ENCODE measurements at places on chromosomes 6 and 20.

DNA sequence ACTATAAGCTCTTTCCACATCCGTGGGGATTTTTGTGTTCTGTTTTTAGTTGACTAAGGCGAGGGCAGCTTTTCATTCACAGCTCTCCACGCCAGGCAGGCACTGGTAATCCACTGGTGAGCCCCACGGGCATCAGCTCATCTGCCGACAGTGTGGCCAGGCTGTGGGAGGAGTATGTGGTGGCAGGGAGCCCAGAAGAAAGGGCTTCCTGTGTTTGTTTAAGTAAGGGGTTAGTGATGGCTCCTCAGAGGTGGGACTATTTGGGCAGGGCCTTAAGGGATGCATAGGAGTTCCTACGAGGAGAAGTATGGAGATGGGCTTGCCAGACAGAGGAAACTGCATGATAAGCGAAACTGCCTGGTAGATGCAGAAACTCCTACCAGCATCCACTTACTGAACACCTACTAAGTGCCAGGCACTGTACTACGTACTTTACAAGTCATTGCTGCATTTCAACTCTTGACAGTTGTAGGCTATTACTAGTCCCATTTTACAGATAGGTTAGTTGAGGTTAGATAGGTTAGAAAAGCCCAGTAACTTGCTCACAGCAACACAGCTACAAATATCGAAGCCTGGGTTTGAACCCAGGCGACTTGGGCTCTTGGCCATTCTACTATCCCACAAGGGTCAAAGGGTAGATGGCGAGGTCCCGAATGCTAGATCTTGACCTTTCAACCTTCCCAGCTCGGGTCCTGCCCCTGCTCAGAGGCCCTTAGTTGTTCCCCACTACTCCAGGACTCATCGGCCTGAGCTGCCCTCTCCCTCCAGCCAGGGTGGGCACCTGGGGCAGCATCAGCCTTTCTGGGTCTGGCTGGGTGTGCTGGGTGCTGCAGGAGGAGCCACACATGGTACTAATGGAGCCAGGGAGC is 55.1 kb downstream of the CEBPB start:
- DNase-seq: no peak

DNA sequence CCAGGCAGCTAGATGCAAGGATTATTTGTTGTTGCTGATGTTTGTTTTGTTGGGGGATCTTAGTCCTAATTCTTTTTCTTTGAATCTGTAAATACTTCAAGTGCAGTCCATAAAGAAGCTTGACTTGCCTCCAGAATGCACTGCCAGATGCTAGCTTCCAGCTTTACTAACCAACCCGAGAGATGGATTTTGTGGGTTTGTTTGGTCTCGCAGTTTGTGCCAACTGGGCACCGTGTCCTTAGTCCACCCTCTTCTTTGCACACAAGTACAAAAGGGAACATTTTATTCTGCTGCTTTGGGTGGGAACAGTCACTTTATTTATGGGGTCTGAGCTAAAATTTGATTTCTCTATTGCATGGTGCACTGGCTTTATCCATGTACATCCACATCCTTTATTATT is 212.0 kb downstream of the PLCB1 start:
- no peak for DNase-seq

DNA sequence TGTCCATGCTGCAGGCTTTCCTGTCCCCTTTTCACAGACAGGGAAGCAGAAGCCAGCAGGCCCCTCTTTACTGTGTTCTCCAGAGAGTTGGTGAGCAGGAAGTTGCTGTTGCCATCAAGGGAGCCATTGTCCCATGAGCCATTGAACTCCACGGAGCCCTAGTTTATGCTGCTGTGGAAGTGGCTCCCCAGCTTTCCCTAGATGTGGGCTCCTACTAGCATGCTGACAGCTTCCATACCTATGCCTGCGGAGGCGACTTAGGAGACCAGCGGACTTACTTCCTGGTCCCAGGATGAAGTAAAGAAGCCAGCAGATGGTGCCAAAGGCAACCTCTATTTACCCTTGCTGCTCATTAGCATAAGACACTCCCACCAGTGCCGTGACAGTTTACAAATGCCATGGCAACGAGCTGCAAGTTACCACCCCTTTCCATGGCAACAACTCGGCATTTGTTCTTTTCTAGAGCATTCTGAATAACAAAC is 30.8 kb upstream of the FKBP1A start:
- DNase-seq: peak; percentile 33

- DNase-seq: no peak
Observed at GRCh38 chr6:158825951-158826306, 6.8 kb upstream of the EZR start.

DNA sequence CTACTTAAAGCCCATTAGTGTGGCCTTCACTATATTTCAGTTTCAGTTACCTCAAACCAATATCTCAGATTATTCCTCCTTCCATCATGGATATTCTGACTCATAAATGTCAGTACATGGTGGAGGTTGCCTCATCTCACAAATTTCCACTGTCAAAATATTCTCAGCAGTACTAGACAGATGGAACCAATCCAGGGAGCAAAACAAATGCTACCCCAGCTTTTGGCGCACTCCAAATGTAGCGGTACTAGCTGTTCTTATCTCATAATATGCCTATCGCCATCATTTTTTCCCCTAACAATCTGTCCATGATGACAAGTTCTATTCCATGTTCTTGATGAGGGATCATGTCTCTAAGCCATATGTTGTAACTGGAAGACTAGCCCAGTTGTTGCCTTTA is 1026.1 kb downstream of the KIF16B start:
- peak; percentile 76 for DNase-seq

GRCh38 chr6:44045672-44046015 is 81.6 kb downstream of the MRPL14 start:
- DNase-seq: no peak

DNA sequence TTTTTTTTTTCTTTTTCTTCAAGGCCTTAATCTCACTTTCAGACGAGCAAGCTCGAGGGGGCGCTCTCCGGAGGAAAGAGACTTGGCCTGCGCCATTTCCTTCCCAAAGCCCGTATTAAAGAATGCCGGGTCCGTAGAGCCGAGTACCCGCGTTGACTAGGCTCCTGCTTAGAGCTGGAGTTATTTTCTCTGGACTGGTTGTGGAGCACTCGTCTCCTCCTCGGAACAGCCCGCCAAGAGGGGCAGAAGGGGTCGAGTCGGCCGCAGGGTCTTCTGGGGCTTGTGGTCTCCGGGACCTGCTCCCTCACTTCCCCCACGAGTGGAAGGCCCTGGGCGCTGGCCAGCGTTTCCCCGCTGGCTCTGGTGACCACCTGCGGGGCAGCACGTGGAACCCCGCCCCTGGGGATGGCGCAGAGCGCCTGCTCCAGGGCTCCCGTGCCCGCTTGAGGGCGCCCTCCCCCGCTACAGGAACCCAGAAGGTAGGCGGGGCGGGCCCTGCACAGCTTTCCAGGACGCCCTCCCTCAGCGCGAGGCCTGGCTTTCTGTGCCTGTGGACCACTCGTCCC is 2.7 kb upstream of the MEI4 start:
- peak; percentile 57 for DNase-seq

DNA sequence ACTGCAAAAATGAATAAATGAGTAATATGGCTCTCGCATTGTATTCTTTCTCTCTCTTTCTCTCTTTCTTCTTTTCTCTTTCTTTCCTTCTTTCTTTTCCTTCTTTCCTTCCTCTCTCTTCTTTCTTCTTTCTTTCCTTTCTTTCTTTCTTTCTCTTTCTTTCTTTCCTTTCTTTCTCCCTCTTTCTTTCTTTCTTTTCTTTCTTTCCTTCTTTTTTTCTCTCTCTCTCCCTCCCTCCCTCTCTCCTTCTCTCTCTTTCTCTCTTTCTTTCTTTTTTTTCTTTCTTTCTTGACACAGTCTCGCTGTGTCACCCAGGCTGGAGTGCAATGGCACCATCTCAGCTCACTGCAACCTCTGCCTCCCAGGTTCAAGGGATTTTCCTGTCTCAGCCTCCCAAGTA is 20.3 kb upstream of the ELOVL5 start:
- DNase-seq: no peak

DNA sequence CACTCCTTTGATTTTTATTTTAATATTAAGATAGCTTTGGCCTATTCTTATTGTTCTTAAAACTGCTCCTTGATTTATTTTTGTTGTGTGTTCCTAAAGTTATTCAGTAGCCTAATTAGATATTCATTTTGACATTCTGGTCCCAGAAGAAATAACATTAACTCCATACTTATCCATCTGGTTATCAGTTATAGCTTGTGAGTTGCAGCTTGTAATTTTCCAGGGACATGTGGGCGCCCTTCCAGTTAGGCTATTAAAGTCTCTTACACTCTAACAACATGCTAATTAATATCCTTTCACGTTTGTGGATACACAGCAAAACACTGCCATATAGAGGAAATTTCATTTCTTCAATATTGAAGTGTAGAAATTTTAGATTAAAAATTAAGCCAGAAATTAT is 987.5 kb downstream of the HACE1 start:
- DNase-seq: no peak

- peak; percentile 35 for DNase-seq
Observed at GRCh38 chr6:36642913-36643817, 35.3 kb upstream of the CDKN1A start.

DNA sequence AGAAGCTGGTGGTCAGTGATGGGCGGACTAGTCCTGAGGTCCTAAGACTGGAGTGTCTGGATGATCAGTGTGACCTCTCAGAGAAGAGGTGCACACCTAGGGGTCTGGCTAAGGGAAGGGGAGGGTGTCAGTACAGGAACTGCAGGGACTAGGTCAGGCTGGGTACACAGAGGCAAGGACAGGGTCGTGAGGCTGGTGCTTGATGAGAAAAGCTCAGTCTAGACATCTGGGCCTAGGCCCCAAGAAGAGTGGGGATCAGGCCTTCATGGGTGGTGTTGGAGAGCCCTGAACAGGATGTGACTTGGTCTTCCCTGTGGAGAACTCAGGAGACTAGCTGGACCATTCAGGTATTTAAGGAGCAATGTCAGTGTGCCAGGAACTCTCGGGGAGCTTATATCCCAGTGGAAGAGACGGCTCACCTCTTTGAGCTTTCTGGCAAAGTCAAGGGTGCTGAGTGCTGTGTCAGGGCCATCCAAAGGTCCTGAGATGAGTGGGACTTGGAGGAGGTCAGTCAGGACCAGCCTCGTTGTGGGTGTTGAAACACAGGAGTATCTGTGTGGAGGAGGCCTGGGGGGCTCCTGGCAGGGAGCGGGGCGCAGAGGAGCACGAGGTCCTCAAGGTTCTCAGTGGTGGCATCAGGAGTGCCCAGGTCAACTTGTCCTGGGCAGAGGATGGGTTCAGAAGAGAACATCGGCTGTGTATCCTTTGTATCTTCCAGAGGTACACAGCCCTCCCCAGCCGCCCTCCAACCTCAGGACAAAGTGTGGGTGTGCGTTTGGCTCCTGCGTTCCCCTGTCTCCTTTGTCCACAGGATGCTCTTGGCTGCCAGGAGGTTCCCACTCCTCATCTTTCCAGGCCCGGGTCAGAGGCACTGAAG is 13.3 kb upstream of the MYT1 start:
- DNase-seq: no peak

GRCh38 chr20:35561268-35561667 is 19.4 kb downstream of the ERGIC3 start:
- peak; percentile 57 for DNase-seq

DNA sequence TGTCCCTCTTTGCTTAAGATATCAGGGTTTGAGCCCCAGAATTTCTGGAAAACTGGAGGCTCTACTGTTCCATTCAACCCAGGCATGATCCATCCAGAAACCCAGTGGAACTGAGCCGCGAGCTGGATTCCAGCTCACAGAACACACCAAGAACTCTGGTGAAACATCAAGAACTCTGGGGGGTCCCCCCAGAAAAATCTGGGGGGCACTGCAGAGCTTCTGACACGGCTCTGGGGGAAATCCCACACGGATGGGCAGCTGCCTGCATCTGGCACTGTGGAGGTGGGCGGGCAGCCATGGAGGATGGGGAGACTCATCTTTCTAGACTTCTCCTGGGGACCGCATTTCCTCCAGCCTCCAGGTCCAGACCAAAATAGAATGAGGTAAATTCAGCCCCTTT is 51.0 kb downstream of the BMP7 start:
- DNase-seq: no peak

DNA sequence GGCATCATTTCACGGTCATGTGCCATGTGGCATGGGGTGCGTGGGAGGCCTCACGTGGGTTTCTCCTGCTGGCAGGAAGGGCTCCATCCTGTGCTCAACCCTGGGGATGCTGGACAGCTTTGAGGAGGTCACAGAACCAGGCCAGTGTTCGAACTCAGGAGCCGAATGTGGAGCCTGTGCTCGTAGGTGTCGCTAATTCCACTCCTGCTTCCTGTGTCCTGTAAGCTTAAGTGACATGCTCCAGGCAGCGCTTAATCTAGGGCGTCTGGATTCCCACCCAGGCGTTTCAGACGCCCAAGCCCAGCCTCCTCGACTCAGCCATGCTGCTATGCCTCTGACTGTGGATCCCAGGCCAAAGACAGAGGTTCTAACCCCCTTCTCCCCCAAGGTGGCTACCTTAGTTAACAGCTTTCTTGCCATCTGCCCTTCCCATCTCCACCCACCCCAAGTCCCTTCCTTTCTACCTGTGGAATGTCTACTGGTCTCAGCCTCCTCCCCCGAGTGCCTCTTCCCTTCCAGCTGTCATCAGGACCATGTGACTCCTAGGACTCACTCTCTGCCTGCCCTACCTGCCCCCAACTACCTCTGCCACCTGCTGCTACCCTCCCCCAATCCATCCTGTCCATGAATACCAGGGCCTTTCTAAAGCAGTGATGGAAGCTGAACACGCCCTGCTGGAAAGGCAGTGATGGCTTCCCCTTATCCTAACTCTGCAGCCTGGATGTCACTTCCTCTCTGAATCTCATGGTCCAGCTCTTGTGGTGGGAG is 255.1 kb downstream of the CDH26 start:
- DNase-seq: no peak

GRCh38 chr6:3882866-3883265 is 33.7 kb downstream of the FAM50B start:
- no peak for DNase-seq
